ENCODE measurements at places on chromosomes 11 and 22.
A peak's percentile ranks its signal among the peaks of the same experiment; 100 is the strongest.

GRCh38 chr22:48895831-48896765 is 931.6 kb downstream of the BRD1 start:
- DNase-seq = no peak

- DNase-seq = no peak
Observed at GRCh38 chr11:132691848-132692550, 840.3 kb downstream of the OPCML start.

- DNase-seq = peak; percentile 78
Observed at GRCh38 chr11:61587951-61588727, 7.3 kb upstream of the SYT7 start.

- no peak for DNase-seq
Observed at GRCh38 chr22:27952779-27953178, 33.7 kb upstream of the PITPNB start.

GRCh38 chr11:128390246-128390645 is 197.1 kb downstream of the ETS1 start:
- no peak for DNase-seq

DNA sequence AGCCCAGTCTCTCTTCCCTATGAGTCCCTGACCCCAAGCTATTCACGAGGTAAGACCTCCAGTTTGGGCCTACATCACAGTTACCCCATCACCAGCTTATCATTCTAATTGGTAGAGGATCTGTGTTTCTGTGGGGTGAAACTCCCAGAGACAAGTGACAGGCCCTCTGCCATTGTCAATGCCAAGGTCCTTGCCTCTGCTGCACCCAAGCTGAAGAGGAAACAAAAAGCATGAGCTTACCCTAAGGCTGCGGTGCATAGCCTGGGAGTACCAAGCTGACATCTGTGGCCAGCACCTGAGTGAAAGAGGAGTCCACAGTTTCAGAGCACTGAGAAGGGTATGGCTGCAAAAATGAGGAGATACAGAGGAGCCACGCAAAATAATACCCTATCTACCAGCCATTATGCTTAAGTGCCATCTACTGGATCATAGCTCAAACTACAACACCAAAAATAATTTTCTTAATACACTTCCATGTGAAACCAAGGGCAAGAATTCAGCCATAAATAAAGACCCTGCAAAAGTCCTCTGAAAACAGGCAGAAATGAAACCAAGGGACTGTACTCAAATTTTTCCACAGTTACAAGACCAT is 62.3 kb upstream of the ANO5 start:
- no peak for DNase-seq

DNA sequence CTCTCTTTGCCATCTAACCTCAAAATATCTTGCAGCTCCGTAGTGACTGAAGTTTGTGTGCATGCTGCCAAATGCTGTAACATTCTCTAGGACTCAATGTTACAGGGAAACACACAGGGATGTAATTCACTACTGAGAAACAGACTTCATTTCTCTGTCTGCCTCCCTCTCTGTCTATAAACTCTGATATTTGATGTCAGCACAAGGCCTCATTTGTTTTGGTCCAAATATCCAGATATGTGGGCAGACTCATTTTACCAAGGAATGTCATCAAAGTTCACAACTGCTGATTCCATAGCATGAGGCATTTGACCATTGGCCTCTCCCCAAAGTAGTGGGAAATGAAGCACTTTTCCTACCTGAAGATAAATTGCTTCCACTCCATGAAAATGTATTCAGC is 2.5 kb upstream of the PRRG4 start:
- no peak for DNase-seq

DNA sequence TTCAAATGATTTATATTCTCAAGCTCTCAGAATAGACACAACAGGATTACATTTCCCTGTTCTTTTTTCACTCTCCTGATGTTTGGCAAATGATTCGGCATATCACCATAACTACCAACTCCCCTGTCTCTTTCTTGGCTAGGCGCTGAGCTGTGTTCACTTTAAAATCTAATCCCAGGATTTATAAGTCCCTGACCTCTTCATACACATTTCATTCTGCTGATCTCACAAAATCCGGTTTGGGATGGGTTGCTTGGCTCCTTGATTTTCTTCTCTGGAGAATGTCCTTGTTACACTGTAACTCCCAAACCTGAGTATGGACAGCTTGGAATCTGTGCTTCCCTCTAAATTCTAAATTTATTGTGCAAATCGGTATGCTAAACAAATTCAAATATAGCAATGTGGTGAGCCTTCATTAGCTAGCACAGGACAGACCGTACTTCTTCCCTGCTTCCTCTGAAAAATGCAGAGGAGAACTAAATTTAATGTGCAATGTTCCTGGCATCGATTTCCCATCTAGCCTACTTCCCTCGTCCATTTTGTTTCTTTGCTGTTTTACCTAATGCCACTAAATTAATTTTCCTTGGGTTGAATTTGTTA is 858.5 kb upstream of the FAT3 start:
- no peak for DNase-seq

GRCh38 chr11:16610213-16610737 is 128.2 kb upstream of the C11orf58 start:
- no peak for DNase-seq

GRCh38 chr22:39251762-39252460 is 7.1 kb upstream of the PDGFB start:
- no peak for DNase-seq

Measured in HuH-7.5 (cell line).